ENCODE measurements at places on chromosomes 12 and 14. TPM values are rescaled to one million over a fixed set of nuclear protein-coding genes. Genes with fewer than 3 reads are reported as not detected.

CCNB1IP1 gene
- total RNA-seq, result 39.5 TPM

GPR137C gene
- 0.73 TPM for total RNA-seq

DNA sequence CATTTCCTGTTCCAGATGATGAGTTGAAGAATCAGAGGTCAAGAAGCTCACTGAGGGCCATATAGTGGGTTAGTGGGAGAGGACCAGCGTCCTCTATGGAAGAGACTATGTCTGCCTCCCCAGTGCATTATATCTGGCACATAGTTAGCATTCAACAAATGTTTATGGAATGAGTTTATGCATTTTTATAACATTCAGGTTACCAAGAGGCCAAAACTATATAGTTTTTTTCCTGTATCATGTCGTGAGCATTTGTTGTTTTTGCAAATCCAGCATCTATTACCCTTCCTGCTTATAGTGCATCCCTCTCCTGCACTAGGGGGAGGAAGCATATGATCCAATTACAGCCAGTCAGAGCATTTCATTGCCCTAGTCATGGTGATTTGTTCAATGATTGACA is 60.6 kb downstream of the SUDS3 start:
- no peak for DNase-seq
- no peaks in the 10 kb centered on the region for H3K4me1 ChIP-seq
- no peaks in the 10 kb centered on the region for H3K36me3 ChIP-seq
- peaks cover 5% of the 10 kb centered on the region for H3K27me3 ChIP-seq
- H3K27ac ChIP-seq, result no peak overlapping the region
- H3K4me3 ChIP-seq, result no peak overlapping the region

TCL1B gene
- total RNA-seq, result not detected

CELA1 gene
- total RNA-seq, result not detected

DNA sequence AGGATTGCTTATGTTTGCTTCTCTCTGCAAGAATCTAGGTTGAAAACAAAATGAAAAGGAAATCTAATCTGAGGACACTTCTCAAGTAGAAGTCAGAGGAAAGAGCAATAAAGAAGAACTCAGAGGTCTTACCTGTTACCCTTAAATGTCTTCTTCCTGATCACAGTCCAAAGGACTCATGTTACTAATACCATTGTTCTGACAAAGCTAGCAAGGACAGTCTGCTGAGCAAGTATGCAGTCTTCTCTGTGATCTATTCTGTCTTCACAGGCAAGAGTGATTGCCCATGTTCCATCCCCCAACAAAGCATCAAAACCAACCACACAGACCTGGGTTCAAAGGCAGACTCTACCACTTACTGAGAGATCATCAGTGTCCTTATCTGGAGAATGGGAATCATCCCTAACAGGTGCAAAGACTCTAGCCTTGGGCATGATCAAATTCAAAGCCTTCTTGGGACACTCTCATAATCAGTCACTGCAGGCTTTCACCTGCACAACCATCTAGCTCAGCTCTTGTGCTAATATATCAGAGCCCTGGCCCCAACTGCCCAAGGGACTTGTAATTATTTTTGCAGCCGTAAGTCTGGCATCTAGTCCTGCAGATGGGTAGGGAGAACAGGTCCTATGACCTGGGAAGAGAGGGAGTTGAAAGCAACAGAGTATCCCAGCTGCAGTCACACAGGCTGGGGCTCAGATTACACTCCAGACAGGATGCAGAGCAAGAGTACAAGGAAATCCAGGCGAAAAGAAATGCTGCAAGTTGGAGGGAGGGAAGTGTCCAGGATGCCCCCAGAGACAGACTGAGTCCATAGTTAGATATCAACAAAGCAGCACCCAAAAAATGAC is 97.9 kb upstream of the NUDT4 start:
- no peaks in the 10 kb centered on the region for H3K4me1 ChIP-seq
- no peaks in the 10 kb centered on the region for H3K27me3 ChIP-seq
- no peak overlapping the region for H3K27ac ChIP-seq
- H3K36me3 ChIP-seq, result no peaks in the 10 kb centered on the region
- no peak overlapping the region for H3K4me3 ChIP-seq
- DNase-seq, result no peak

All from activated CD8-positive, alpha-beta memory T cell treated with anti-CD3 and anti-CD28 coated beads, Interleukin-2, amount 10 ng/mL, durations not matched to agents 7 days and 5 days (primary cell).